Globus pallidus (tissue), 1 donor: ENCODE measurements at places on chromosomes 4 and X.

DNA sequence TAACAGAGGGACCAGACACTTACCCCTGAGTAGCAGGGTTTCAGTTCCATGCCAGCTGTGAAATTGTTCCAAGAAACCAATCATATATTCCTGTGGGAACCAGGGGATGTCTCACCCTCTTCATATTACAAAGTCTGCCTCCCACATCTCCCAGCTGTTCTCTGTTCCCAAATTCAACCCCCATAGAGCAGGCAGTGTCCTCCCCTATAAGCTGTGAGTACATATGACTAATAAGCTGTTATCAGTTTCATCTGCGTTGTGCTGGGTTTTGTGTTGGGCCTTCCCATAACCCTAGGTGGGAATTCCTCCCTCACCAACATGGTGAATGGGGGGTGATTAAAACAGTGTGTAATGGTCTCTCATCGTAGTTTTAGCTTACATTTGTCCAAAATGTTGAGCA is 41.0 kb downstream of the CEP44 start:
- DNase-seq = no peak

DNA sequence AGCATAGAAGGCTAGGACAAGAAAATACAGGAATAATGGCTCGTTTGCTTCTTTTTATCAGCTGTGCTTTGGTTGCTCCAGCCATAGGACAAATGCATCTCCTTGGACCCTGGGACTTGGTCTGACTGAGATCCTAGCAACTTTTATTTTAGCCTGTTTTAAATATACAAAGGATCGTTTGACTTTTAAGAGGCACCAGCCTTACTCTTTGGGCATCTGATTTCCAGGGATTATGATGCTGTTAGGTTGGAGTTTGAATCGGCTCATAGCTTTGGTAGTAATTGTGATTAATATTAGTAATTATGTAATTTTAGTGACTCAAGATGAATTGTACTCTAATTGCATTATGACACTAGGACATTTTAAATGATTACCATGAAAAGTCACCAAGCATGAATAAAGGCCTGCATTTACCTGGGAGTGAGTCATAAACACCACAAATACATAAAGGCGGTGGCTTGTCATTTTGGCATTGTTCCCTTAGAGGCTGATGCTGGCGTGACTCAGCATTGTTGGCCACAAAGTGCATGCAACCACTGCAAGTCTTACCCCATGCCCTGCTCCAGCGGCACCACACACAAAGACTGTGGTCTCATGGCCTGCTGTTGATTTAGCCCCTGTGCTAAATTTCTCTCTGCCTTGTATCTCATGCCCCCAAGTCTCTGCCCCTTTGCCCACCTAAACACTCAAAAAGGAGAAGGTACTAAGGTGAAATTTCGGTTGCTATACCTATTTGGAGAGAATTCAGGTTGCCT is 12.4 kb downstream of the GPAT3 start:
- no peak for DNase-seq

DNA sequence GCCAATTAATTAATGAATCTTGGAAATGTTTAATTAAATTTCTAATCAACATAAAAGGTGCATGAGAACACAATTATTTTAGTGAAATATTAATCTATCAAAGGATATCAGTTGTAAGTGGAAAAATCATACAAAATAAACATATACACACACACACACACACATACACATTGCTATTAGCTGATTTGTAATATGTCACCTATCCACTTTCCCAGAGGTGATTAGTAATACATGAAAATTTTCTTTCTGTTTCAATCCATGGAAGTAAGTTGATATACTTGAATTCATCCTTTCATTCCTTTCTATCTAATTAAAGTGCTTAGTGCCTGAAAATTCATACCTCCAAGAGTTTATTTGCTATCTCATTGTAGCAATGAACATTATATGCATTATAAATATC is 213.7 kb downstream of the EPHA5 start:
- no peak for DNase-seq

DNA sequence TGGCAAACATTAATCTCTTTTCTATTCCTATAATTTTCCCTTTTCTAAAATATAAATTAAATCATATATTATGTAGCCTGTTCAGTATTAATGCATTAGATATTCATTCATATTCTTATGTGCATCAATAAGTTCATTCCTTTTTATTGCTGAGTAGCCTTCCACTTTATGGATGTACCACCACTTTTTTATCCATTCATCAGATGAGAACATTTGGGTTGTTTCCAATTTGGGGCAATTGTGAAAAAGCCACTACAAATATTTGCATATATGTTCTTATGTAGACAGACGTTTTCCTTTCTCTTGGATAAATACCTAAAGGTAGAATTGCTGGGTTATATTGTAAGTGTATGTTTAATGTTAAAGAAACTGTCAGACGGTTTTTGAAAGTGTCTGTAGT is 79.4 kb upstream of the MAPK10 start:
- DNase-seq = no peak

DNA sequence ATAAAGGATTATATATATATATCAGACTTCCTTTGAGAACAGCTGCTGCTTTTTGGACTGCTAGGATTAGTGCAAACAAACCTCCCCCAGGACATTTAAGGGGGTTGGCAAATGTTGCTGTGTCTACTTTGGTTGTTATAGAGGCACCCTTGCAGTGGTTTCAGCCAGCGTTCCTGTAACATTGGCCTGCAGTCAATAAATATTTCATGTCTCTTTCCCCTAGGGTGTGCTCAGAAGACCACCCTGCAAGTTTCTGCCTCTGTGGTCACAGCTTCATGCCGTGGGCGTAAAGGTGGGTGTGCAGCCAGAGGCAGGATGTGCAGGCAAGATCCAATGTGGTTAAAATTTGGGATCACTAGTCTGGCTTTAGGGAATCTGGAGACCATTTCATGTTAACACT is 28.9 kb downstream of the FGF5 start:
- DNase-seq = no peak

GRCh38 chr4:82984459-82984858 is 26.2 kb downstream of the LIN54 start:
- no peak for DNase-seq

- no peak for DNase-seq
Measured at GRCh38 chr4:160318567-160319220, 1215.8 kb downstream of the RAPGEF2 start.

GRCh38 chr4:106238820-106239420 is 77.1 kb downstream of the TBCK start:
- DNase-seq = no peak

DNA sequence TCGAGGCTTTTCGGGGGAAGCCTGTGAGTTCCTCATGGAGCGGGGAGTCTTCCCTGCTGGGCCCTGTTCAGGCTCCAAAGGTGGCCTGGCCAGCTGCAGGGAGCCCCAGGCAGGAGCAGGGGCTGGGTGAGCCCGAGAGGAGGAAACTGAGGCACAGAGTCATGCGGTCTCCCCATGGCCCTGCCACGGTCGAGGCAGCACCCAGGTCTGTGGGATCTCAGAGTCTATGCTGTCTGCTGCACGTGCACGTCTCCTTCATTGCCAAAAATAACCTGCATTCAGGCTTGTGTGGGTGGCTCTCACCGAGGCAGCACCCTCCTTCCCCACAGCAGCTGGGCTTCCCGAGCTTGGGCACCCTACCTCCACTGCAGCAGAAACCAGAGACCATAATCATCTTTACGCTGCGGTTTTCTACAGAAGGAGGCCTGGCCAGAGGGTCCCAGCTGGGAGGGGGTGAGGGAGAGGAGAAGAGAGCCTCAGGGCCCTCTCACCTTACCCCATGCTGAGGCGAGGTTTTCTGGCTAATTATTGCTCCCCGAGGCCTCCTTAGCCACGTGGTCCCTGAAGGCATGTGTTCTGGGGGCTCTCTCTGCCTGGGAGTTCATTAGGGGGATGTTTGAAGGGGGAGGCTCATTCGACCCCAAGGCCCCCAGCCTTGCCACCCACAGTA is 64.3 kb downstream of the CPZ start:
- no peak for DNase-seq

DNA sequence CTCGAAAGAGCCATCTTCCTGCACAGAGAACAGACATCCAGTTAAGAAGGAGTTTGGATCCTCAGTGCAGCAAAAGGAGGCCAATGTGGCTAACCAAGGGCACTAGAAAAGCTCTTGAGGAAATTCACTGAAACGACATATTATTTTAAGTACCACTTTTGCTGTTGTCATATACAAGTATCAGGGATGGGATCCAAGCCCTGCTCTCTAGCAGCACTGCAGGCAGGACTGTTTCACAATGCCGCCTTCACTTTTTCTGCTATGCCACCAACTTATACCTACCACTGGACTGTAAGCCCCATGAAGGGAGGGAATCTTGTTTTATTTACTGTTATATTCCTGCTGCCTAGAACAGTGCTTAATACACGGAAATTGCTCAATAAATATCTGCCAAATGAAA is 299.0 kb downstream of the NR3C2 start:
- DNase-seq = no peak

DNA sequence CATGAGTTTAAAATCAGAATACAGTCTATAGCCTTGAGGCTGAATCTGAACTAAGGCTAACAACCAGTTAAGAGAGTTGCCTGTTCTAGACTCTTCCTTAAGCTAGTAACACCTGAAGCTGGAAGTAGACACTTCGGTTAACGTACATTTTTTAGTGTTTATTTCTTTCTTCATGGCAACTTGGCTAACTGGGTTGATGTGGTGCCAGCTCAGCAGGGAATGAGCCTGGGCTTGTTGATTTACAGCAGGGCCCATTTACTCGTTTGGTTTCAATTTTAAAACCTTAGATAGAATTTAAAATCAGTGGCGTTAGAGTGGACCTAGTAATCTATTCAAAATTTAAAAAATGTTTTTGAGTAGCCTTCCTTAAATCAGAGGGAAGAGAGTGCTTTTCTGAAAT is 137.6 kb upstream of the ESX1 start:
- no peak for DNase-seq

GRCh38 chr4:74385386-74385785 is 20.4 kb downstream of the EREG start:
- DNase-seq = no peak

DNA sequence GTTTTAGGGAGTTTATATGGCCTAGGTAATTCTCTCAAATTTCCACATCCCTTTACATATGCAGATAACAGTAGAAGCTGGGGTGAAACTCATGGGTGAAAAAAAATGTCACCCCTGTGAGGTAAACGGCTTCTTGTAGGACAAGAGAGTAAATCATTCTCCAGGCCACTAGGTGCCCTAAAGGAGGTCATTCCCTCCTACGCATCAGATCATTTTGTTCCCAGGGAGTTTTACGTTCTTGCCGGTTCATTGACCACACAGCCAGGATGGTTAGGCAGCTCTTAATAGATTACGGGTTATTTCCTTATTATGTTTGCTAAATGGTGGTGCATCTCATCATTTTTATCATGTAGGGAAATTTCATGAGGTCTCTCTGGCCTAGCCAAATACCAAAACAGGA is 225.8 kb upstream of the NOCT start:
- no peak for DNase-seq

DNA sequence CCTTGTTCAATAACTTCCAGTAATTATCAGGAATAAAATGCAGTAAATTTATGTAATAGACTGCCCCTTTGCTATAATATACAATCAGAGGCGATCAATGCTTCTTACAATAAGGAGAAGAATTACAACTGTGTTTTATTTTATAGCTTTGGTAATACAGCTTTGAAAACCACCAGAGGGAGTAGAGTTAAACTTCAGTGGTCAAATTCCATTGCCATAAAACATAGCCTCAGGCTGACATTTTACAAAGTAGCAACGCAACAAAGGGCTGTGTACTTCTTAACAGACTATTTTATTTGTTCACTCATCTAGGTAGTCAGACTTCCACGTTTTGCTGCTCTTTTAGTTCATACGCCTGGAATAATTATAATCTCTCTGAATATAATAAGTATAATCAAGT is 58.5 kb downstream of the TEX13C start:
- no peak for DNase-seq

DNA sequence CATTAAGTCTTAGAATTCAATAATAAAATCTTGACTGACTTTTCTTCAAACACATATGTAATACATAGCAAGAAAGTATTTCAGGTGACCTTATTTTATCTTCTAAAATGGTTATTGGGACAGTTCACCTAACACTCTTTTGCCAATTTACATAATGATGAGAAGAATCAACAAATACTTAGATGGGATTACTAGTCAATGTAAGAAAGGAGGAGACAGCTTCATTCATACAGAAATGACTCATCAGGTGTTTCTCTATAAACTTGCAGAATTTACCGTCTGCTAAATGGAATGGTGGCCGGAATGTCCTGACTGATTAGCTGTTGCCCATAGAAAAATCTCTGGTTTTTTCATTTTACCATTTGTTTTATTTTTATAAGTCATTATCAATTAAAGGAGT is 115.0 kb upstream of the ETNPPL start:
- no peak for DNase-seq

DNA sequence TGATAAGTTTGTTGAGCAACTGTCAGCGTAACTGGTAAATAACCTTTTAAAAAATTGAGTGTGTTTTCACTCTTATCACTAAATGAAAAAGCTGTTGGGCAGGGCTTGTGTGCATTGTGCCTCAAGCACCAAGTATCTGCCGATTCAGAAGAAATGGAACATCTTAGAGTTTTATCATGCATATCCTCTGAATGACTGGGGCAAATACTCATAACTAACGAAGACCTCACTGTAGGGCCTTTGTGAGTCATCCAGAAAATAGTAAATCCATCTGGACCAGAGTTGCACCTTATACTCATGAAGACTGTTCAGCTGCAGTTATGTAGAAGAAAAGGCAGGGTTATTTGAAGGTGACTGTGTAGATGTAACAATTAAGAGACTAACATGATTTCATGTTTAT is 222.1 kb downstream of the CAMK2D start:
- DNase-seq = no peak

DNA sequence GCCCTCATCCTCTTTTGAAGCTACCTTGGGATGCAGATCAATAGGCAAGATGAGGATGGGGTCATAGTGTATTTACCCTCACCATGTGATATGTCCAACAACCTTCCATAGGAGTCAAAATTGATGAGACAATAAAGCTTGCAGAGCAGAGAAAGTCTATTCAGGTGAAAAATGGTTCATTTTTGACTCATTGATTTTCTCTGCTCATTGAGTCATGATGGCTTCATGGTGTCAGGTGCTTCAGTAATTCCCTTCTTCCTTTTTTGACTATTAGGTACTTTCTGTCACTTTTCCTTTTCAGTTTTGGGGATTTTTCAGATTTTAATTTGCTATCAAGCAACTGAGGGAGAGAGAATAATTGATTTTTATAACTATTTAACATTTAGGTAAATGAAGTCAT is 55.9 kb upstream of the IL2 start:
- DNase-seq = no peak

DNA sequence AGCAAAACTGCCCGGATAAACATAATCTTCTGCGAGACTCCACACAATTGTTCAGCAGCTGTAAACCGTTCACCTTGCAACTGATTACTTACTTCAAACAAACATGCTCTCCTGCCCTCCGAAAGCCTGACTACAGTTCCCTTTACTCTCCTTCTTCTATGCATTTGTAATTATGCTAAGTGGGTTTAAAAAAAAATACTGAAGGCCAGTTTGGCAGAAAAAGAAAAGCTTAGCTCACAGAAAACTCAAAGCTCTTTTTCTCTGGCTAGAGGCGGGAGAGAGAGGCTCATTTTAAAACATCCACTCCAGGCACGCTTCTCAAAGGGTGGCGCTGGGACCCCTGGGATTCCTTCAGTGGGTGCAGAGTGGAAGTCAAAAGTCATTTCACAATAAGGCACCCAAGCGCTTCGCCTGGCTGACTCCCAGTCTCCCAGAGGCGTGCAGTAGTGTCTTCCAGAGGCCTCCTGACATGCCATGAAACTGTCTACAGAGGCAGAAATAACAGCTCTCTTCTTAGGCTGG is 1.9 kb downstream of the DHRSX start:
- peak; percentile 66 for DNase-seq
